Kidney epithelial cell (primary cell): ENCODE measurements at places on chromosomes 2 and 18. TPM values are rescaled to one million over a fixed set of nuclear protein-coding genes. Genes with fewer than 3 reads are reported as not detected.

DNA sequence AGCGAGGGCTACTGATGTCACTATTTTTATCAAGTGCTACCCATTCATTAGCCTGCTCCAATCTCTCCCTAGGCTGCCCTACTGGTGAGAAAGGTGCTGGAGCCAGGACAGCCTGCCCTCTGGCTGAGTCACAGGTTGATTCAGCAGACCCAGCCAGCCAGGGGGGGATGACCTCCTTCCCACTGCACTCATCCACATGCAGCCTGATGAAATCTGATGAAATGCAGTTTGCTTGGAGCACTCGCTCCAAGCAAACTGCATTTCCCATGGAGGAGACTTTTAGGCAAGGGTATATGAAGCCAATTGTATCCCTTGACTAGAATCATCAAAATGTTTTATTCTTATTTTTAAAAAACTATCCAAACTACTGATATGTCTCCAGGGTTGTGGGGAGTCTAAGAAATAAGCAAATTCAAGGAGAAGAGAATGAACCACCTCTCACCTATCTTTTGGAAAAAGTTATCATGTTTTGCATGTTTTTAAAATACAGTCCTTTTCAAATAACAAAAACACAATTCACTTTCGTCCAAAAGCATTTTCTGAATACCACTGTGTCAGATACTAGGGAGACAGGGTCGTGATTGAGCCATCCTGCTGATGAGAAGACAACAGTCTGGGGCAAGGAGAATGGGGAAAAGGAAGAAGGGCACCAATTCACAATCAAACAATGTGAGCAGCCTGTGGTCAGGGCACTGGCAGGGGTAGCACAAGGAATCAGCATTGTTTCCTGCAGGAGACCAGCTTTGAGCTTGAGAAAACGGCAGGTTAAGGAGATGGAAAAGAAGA is 128.3 kb downstream of the AFF3 start:
- peak; percentile 93 for DNase-seq

Gene TGIF1
- 251 and 294 TPM in 2 replicates for total RNA-seq

GRCh38 chr2:232398293-232399034 is 8.2 kb upstream of the ALPG start:
- DNase-seq: no peak

Gene TUBA3E
- not detected in 2 replicates for total RNA-seq

DNA sequence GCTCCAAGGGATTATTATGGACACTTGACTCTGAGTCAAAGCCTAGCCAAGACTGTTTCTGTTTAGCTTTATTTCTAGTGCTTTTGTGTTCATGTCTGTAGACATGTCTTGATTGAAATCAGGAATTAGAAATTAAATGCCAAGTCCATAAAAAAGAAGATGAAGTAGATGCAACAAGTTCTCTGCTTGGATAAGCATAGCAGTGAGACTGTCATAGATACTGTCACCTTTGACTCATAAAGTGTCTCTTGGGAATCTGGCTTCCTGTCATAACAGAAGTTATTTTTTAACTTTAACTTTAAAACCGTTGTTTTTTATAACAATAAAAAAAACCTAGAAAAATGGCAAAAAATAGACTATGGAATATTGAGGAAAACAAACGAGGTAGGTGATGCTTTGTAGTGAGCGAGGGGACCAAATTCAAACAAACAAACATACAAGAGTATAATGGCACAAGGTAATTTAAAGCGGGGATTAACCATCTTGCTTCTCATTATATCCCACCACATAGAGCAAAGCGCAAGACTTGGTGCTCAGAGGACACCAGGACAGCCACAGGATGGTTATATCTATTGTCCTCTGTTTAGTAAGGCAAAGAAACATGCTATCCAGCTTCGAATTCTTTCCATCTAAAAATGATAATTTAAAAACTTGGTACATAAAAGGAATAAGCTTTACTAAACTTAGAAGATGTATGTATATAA is 64.6 kb downstream of the CD226 start:
- no peak for DNase-seq

DNA sequence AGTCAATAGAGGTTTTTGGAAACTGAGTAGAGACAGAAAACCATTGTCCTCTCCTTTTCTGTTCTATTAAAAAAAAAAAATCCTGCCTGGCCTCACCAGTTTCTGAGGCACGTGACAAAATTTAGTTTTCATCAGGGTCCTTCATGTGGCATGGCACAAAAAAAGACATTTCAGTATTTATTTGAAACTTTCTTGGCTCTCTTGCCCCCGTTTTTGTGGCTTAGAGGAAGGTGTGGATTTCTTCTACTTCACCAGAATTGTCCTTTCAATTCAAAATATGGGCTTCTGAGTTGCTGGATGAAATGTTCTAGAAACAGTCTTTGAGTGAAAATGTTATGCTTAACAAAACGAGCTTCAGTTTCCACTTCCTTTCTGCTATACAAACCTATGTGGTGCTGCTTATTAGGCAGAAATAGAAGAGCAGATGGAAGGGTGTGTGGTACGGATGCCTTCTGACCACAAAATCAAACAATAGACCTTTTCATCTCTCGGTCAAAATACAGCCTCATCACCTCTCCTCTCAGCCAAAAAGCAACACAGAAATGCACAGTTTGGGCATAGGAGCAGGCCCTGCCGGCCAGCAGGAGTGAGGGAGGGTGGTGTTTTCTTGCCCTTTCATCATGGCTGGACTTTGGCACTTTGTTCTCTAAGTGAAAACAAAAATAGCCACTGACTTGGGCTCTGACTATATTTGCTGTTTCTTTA is 89.2 kb downstream of the SH3RF3 start:
- no peak for DNase-seq

DNA sequence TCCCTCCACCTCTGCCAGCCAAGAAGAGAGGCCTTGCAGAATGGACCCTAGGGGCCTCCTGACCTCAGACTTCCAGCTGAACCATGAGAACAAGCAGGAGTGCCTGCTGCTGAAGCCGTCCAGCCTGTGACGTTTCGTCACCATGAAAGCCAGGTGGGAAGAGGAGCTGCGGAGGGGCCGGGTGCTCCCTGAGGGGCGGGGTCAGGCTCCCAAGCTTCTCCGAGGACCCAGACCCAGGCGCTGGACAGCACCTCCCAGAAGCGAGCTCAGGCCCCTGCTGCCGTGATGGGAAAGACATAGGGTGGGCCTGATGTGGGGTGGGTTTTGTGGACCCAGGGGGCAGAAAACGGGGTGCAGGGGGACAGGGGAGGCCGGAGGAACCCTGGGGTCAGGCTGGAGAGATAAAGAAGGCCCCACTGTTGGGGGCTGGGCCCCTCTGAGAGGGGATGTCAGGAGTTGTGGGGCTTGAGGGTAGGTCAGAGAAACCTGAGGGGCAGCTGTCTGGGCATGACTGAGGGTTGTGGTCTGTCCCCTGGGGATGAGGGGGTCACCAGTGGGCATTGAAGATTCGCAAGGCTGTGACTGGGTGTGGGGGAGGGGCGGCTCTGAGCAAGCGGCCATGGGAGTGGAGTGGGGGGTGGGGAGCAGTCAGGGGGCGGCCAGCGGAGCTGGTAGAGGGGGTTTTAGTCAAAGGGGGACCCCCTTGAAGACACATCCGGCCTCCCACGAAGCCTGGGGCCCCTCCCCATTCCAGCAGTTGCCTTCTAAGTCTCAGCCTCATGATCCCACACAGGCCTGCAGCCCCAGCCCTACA is 73.4 kb upstream of the ODC1 start:
- no peak for DNase-seq

DNA sequence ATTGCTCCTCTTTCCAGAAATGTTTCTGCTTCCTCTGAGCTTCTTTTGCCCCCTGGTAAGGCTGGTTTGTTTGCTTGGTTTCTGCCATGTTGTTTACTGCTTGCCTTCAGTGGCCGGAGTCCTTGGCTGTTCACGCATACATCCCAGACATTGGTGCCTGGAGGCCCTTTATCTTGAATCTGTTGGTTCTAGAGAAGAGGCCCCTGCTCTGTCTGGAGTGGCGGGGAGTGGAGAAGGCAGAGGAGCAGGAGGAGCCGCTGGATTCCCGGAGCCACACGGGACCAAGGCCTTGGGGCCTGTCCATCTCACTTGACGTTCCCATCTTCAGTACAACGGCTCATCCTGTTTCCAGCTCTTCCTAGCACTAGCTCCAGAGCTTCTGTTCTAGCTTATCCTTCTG is 77.2 kb upstream of the PXDN start:
- no peak for DNase-seq

DNA sequence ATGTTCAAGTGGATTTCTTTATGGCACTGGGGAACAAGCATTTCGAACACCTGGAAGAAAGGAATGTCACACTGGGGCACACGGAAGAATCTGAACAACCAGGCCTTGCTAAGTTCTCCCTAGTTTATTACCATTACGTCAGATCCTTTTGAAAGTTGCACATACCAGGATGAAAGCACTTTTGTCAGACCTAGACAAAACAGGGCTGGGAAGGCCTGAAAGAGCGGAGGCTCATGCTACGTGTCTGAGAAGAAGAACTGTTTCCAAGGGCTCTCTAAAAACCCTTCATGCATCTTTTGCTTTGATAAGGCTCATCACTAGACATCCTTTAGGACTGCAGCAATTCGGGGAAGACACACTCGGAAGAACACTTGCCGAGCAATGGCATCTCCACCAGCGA is 15.4 kb upstream of the SLC25A52 start:
- DNase-seq: no peak

GRCh38 chr2:191432121-191432520 is 186.9 kb downstream of the MYO1B start:
- no peak for DNase-seq

GRCh38 chr2:29628108-29628745 is 293.2 kb downstream of the ALK start:
- no peak for DNase-seq

- DNase-seq: no peak
Measured at GRCh38 chr2:30984148-30984547, 154.1 kb downstream of the GALNT14 start.

DNA sequence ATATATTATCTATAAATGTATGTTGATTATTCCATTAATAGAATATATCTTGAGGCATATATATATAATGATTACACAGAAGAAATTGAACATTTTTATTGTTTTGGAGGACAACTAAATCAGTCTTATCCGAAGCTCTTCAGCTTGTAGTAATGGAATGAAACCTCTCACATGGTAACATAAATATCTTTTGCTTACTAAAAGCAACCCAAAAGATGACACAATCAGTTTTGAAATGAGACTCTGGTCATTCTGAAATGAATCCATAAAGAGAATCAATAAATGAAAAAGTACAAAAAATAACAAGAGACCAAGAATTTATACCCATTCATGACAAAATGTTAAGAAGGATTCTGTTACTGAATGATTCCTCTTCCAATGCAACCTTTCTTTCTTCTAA is 110.2 kb downstream of the FIGN start:
- no peak for DNase-seq

DNA sequence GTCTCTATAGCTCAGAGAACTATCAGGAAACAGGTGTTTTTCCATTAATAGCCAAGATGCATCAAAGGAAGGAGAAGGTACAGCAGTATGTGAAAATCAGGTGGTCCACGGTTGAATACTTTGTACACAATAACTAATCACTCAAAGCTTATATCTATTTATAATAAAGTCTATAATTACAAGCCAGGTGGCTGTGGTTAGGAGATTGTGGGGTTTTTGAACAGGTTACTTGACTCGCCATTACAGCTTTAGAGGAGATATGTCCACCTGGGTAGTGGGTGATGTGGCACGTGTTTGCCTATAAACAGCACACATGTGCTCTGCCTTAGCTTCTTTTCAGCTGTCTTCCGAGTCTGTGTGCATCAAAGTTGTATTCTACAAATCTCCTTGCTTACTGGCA is 892.2 kb upstream of the ZEB2 start:
- DNase-seq: no peak
